ENCODE measurements at places on chromosomes 5 and 9.

DNA sequence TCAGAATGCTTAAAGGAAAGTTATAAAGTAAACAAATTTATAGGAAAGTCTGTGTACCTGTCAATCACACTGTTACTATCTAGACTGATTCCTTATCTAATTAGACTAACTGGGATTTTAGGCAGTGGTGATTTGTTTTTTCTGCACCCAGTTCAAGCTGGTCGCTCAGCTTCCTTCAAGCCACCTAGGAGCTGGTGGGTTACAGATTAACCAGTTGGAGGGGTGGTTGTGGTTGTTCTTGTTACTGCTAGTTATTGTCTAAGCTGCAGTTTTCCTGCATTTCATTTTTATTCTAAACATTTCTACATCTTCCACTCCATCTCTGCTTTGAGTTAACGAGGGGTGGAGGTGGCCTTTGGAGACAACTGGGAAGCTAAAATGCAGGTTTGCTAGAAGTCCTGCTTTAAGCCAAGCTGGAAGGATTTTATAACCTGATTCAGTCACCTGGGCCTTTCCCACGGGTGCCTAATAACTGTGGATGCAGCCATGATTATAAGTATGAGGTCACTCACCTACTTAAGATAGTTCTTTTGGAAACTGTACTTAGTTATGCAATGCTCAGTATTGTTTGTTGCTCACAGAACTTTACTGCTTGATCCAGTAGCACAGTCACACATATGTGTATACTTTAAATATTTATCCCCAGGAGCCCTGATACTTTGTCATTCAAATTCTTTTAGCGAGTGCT is 303.9 kb upstream of the DAP start:
- DNase-seq: no peak

DNA sequence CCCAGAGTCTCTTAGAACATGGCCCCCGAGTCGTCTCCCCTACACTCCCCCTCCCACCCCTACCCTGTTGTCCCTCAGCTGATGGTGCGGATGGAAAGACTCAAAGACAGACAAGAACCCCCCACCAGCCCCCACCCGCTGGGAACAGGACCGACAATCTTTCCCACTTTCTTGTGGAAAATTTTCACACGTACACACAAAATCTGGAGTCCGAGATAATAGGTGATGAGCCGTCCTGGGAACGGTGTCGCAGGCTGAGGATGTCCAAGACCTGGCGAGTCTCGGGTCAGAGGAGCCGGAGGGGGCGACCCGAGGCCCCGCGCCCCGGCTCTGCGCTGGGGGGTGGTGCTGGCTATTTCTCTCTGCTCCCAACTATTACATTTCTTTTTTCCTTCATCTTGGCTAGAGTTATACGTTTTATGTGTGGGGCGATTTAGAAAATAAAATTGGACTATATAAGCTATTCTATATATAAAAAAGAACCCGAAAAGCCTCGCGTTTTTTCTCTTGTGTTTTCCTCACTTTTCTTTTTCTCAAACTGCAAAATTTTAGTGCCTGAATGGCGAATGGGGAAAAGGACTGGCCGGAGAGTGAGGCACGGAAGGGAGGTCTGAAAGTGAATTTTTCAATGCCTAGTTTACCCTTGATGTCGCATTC is 188.8 kb downstream of the MEF2C start:
- no peak for DNase-seq

DNA sequence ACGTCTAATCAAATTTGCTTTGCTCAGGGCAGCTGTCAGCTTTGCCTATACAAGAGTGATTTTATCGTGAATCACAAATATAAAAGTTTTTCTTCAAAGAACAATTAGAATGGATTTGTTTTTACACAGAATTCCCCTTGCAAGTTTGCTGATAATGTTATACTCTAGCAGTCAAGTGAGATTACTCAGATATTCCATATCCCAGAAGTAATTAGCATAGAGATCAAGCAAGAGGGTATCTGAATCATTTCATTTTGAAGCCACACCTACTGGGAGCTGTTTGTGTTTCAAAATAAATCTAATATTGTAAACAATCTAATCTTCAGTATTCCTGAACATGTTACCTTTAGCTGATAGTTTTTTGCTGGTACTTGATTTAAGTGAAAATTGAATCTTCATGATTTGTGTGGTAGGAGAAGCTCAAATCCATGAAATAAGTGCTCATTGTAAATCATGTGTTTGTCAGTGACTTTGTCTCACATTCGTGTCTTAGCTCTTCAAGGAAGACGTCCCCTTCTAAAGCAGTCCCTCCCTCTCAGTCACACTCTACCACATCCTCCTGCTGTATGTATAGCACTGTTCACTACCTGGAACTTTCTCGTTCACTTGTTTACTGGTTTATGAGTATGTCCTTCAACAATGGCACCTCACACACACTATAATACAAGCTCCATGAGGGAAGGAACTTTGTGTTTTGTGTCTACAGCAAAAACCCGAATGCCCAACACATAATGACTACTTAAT is 3.3 kb upstream of the TTC39B start:
- DNase-seq: no peak

GRCh38 chr9:76756268-76756640 is 8.0 kb upstream of the PCA3 start:
- no peak for DNase-seq

GRCh38 chr5:155260798-155261197 is 247.2 kb downstream of the KIF4B start:
- DNase-seq: no peak

DNA sequence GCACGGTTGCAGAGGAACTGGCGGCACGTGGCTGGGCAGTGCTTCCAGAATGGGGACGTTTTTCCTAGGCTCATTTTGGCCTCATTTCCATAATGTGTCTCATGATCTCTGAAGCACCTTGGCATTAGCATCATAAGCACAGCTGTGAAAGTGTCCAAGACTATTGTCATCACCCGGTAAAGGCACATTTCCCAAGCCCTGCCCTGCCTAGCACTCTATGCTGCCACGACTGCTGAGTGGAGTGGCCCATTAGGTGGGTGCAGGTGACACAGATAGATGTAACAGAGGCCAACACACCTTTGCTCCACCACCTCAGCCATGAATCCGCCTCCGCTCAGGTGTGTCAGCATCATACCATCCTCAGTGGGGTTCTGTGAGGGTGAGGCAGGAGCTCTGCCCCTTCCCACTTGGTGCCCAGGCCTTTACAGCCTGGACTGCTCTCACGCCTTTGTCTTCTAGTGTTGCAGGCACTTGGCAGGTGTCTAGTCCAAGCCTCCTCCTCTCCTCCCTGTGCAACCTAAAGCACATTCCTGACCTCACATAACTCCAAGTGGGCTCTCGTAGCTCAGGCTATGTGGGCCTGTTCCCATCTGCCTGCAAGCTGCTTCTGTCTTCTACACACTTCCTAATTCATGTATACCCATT is 213.0 kb downstream of the FSTL4 start:
- DNase-seq: no peak

DNA sequence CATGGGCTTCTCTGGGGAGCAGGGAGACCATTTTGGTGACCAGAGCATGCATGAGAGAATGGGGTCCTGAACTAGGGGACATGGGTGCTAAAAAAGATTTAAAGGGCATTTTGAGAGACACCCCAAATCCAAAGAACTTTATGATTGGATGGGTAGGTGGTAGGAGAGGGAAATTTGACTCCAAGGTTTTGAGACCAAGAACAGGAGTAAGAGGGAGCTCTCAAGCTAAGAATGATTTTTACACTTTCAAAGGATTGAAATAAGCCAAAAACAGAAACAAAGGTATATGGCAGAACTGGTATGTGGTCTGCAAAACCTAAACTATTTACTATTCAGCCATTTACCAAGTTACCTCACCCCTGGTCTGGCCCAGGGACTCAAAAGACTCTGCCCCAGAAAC is 318.2 kb upstream of the CLINT1 start:
- no peak for DNase-seq

DNA sequence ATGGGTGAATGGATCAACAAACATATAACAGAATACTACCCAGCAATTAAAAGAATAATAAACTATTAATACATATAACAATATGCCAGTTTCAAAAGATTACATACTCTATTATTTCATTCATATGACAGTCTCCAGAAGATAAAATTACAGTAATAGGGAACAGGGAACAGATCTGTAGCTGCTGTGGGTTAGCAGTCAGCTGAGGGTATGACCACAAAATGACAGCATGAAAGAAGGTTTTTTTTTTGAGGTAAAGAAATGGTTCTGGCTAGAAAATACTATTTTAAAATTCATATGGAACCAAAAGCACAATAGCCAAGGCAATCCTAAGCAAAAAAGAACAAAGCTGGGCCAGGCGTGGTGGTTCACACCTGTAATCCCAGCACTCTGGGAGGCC is 73.0 kb upstream of the NR5A1 start:
- DNase-seq: no peak

- no peak for DNase-seq
These were observed 67.6 kb downstream of the HMCN2 start for GRCh38 chr9:130333041-130333711.

DNA sequence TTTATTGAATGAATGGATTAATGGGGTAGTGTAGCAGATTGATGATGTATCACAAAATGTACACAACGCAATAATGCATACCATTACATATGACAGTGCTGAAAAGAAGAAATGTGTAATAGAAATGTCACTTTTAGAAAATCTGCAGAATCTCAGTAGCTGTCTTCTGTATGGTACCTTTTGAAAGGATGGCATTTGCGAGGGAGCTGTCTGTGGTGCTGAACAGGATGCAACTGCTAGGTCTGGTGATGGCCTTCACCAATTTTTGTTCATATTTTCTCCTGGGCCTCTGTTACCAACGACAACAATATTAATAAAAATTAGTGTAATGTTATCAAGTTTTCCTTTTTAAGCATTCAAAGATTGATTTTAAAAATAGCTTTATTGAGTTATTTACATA is 36.2 kb upstream of the OTULIN start:
- DNase-seq: no peak

DNA sequence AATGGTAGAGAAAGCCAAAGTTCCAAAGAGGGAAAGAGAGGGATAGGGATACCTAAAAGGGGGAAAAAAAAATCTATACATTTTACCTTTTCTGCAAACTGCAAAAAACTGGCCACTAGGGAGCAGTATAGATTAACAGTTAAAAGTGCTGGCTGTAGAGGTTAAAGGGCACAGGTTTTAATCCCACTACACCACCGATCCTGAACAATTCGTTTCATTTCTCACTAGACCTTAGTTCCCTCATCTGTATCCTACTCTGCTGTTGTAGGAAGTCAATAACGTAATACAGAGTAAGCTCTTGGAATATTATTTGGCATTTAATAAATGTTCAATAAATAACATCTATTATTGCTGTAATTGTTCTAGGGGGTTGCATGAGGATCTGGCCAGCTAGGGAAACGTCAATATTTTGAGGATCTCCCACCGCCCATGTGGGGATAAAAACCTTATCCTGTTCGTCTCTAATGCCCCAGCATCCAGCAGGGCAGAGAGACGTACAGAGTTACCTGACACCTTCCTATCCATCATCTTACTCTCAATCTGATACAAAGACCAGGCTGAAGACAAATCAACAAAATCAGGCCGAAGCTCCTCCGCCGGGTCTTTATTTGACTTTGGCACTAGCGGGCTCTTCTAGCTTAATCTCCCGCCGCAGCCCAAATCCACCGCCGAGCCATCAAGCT is 757 bp downstream of the CDC26 start:
- no peak for DNase-seq
